Ascending aorta (tissue), 2 donors: ENCODE measurements at places on chromosomes 11 and 22.

GRCh38 chr11:100105982-100106358 lies 581.1 kb upstream of the ARHGAP42 start:
- no peak for DNase-seq

GRCh38 chr22:44705022-44705297 lies 3.0 kb downstream of the PRR5 start:
- DNase-seq = no peak

DNA sequence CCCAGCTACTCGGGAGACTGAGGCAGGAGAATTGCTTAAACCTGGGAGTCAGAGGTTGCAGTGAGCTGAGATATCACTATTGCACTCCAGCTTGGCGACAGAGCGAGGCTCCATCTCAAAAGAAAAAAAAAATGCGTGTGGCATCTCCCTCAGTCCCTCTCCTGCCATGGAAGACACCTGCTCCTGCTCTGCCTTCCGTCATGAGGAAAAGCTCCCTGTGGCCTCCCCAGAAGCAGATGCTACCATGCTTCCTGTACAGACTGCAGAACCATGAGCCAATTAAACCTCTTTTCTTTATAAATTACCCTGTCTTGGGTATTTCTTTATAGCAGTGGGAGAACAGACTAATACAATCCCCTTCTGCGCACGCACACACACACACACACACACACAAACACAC lies 249.4 kb downstream of the MN1 start:
- no peak for DNase-seq

DNA sequence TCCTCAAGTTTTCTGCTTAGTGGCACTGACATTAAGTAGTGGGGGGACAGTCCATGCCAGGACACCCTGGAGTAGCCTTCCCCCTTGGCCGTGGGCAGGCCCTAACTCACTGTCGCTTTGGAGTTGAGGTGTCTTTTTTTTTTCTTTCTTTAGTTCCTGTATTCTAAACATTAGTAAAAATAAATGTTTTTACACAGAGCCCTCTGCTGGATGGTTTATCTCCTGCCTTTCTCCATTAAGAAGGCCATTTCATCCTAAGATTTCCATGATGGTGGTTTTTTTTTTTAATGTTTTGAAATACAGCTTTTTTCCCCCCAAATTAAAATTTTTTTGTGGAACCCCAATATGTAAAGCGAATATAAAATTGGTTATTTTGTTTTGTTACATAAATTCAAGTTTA lies 1.8 kb upstream of the TIGD3 start:
- DNase-seq = no peak

DNA sequence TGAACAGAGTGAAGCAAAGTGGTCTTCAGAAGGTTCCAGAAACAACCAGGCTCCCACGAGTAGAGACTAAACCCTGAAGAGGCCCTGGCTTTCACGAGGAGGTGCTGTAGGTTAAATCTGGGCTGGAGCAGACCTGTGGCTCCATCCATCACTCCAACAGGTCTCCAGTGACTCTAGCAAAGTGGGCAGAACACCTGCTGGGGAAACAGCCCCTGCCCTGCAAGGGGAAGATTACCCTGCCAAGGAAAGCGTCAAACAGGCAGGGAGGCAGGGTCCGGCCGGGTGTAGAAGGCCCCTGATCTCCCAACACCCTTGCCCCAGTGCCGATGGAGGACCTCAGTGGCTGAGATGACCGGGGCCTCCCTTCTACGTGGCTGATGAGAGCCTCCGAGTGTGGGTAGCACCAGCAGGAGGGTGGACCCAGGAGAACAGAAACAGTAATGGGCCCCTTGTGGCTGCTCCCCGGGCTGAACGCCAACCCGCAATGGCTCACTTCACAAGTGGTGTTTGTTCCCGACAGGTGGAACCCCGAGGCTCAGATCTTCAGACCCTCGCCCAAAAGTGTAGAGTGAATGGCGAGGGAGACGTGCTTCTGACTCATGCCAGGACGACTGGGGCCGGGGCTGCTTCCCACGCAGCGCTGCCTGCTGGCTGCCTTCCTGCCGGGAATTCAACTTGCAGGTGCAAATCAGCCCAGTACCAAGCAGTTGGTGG lies 112.0 kb downstream of the SHANK2 start:
- DNase-seq = no peak

- no peak for DNase-seq
Measured at GRCh38 chr11:46366661-46367161, 14.8 kb upstream of the MDK start.

DNA sequence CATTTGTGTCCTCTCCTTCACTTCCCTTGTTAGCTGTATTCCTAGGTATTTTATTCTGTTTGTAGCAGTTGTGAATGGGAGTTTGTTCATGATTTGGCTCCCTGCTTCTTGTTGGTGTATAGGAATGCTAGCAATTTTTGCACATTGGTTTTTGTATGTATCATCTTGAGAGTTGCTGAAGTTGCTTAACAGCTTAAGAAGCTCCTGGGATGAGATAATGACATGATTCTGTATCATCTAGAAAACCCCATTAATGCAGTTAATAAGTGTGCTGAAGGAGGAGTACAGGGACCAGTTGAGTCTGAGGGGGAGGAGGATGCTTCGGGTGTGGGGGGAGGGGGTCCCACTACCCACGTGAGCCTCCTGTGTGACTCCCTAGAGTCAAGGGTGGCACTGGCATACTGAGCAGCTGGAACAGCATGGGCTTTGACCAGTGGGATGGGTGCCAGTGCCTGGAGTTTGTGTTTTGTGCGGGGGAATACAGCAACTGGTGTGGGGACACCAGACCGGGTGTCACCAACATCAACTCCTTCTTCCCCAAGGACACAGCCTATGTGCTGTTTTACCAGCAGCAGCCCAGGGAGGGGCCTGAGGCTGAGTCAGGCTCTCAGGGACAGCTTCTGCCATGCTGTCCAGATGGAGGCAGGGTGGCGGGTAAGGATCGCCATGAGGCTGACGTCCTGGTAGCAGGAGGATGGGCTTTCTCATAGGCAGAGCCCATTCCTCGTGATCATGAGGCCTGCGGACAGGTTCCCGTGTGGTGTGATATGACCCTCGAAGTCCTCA lies 24.1 kb downstream of the USP35 start:
- DNase-seq = peak; percentile 65
